T-helper 2 cell (primary cell): ENCODE measurements at places on chromosomes 6 and 20.

DNA sequence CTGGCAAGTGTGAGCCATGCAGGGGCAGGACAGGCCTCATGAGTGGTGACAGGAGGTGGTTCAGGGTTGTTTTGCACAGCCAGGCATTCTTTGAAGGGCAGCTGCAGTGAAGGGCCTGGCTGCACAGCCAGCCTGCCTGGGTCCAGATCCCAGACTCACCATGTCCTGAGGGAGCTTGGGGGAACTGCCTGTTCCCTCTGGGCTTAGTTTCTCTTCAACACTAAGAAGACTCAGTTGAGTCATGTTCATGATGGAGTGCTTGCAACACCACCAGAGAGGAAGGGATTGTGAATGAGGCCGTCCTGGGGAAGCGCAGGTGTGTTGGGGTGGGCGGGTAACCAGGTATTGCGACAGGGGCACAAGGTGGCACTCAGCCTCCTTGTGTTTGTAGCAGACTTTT, 102.4 kb downstream of the CDH26 start:
- no peak for DNase-seq

- no peak for DNase-seq
Observed at GRCh38 chr20:36528875-36529417, 12.4 kb upstream of the MYL9 start.

- peak; percentile 25 for DNase-seq
Observed at GRCh38 chr6:136764517-136764993, 27.7 kb downstream of the MAP3K5 start.

DNA sequence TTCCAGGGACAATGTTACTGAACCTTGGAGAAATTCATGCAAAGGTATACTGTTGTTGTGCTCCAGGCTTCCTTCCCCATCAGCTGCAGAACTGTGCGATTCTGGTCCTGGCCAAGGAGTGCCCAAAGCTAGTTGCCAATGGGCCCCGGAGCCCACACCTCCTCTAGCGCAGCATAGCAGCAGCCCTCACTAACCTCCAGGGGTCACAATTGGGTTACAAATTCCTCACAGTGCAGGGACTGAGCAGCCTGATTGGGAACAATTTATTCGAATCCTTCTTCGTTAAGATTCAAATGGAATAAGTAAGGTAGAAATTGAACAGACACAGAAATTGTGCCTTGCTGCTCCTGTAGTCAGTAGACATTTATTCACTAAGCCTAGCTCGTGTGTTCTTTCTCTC, 284.9 kb downstream of the PRKN start:
- DNase-seq, result no peak

GRCh38 chr6:124123617-124124209, 320.0 kb downstream of the NKAIN2 start:
- DNase-seq, result no peak
